ENCODE measurements at places on chromosomes 5 and 9. TPM values are rescaled to one million over a fixed set of nuclear protein-coding genes. Genes with fewer than 3 reads are reported as not detected.

GRCh38 chr5:156838961-156839360 lies 11.1 kb upstream of the PPP1R2B start:
- no peak for DNase-seq

The CDH6 gene
- total RNA-seq = not detected

DNA sequence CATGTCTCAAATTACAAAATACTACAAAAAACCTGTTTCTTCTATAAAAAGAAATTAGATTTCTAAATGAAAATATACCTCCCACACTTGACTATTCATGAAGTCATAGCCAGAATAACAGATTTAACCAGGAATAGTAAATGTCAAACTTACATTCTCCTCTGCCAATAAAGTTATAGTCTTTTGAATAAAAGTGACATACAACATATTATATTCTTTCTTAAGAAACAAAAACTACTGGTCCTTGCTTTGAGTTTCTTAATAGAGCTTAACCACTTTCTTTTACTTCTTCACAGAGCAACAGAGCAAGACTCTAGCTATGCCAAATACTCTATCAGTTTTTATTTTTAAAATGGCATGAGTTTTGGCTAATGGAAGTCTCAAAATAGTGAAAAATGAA lies 61.7 kb downstream of the DEPDC1B start:
- no peak for DNase-seq

- DNase-seq = peak; percentile 69
These were observed 3.7 kb downstream of the TLN1 start for GRCh38 chr9:35728041-35728971.

The TXNDC8 gene
- total RNA-seq = not detected

DNA sequence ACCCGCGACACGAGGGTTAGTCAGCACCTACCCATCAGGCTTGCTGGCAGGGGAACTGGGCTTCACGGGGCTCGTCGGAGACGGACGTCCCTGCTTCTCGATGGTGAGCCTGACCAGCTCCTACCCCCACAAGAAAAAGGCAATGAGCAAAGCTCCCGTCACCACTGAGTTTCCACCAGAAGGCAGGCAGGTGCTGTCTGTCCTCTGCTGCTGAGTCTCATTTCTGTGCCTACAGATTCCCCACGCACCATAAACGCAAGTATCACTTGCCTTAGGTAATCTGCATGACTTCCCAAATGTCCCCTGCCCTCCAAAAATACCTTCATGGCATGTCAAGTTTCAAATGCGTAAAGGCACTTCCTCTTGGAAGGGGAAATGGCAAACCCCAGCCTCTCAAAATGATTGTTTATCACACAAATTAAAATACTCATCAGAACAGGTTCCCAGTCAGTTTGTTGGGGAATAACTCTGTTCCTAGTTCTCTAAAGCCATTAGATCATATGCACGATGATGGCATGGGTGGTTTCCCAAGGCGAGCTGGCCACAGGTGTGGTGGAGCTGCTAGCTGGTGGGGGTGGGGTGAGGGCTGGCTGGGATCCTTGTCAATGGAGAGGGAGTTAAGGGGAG lies 85.0 kb downstream of the PRRT1B start:
- DNase-seq = peak; percentile 35

GRCh38 chr9:75168270-75169178 lies 80.2 kb downstream of the OSTF1 start:
- DNase-seq = no peak

DNA sequence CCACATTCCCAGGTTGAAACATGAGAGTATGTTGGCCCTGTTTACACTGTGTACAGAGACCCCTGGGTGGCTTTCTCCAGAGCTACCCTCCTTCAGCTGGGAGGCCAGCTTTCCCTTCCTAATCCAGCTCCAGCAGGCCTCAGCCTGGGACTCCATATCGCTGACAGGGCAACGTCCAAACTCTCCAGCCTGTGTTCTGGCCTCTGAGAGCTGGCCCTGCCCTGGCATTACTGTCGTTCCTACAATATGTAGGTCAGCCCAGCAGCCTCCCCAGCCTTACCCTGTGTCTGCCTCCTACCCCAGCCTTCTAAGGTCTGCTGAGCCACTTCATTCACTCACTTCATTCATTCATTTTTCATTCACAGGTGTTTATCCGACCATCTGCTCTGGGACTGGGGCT lies 8.3 kb upstream of the EEIG1 start:
- DNase-seq = no peak
